Chondrocyte (in vitro differentiated cells): ENCODE measurements at places on chromosomes 7 and 10.
A peak's percentile ranks its signal among the peaks of the same experiment; 100 is the strongest.

- DNase-seq: no peak
These were observed 12.6 kb upstream of the SH2B2 start for GRCh38 chr7:102273749-102274712.

DNA sequence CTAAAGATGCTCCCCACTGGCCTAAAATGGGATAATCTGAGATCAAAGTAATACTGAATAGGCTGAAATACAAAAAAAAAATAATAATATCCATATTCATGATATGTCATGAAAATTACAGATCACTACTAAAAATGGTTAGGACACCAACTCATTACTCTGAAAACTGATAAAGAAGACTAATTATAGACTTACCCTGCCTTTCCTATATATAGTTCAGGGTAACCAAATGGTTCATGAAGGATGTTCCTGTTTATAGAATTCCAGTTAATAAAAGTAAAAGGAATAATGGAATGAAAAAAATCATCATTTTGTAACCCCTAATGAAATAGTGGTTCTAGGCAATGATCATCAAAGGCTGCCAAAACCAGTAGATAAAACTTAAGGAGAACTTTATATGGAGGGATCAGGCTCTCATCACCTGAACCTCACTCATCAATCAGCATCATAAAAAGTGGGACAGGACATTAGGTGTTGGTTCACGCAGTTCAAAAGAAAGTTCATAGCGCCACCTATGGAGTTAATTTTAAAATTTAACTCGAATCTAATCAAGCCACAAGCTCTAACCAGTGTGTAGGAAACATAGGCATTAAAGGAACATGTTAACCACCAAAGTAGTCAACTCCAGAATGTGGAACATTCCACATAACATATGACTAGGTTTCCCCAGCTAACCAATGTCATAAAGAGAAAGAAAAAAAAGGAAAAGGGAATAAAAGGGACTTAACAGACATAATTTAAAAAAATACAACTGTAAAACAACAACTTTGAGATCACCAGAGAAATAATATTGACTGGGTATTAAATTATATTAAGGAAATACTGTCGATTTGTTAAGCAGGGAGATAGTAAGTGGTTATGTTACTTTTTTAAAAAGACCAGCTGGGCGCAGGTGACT, 35.7 kb downstream of the P4HA1 start:
- no peak for DNase-seq

DNA sequence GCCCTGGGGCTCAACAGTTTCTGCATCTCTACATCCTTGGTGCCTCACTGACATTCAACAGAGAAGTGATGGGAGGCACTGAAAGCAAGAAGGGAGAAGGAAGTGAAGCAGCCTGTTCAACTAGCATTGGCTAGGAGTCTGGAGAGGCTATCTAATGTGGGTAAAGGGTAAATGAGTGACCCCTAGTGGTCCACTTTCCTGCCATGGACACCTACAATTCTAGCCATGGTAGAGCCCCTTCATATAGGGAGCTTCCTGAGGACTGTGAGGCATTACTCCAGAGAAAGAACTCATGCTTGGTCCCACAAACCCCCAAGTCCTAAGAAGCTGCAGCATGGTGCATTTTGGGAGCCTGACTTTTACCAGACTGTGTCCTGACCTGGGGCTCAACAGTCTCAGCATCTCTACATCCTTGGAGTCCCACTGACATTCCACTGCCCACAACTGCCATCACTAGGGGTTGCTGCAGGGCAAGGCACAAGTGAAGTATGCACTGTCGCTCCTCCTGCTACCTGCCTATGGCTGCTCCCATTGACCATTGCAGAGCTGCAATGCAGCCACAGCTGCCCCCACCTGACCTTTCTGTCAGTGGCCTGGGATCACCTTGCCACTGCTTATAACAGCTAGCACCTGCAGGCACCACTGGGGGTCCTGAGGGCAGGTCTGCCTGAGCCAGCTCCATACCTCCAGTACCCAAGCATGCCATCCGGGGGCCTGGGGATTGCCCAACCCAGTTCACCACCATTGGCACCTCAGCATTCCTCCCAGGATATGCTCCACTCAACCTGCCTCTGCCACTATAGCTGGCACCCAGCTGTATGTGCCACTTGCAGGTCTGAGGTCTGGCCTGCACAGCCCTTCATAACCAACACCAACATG, 44.1 kb upstream of the CDK6 start:
- DNase-seq: peak; percentile 76

- no peak for DNase-seq
These were observed 63.3 kb downstream of the ELFN1 start for GRCh38 chr7:1733206-1733907.

DNA sequence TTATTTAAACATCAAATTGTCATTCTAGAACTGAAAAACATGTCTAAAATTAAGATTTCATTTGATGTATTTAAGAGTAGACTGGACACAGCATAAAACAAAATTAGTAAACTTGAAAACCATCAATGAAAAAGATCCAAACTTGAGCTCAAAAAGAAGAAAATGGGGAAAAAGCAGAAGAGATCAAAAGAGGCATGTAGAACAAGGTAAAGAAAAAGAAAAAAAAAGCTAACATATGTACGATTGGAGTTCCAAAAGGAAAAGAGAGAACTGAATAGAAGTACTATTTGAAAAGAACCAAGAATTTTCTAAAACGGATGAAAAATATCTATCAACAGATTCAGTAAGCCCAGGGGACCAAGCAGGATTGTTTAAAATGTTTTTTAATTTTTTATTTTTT, 3.6 kb downstream of the FBXL13 start:
- DNase-seq: no peak

- no peak for DNase-seq
These were observed 104.0 kb upstream of the RHOBTB1 start for GRCh38 chr10:61047788-61048560.
